Mesothelial cell of epicardium (in vitro differentiated cells): ENCODE measurements at places on chromosomes 7 and 10.

DNA sequence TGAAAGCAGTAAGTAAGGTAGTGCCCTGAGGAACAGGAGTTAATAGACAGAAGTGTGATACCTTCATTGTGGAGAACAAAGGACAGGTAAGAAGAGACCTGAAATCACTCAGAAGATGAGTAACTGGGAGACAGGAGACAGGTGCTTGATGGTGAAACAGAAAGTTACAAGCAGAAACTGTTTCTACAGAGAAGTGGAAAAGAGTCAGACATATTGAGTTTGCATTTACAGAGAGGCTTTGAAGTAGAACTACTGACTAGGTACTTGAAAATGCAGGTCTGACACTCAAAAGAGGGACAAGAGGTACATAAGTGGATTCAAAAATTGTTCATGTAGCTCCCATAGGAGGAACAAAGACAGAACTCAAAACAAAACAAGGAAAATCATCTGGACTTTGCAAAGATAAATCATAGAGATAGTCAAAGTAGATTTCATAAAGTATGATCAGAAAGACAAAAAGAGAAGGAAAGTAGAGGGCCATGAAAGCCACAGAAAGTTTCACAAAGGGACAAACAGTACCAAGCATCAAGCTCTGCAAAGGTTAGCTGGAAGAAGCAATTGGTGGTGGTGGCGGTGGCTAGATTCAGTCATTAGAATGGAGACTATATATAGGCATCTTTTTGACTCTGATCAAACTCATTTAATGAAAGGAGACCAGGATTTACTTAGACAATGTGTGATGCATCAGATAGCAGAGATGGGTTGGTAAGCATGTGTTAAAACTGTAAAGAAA lies 198.4 kb downstream of the PCLO start:
- no peak for DNase-seq

DNA sequence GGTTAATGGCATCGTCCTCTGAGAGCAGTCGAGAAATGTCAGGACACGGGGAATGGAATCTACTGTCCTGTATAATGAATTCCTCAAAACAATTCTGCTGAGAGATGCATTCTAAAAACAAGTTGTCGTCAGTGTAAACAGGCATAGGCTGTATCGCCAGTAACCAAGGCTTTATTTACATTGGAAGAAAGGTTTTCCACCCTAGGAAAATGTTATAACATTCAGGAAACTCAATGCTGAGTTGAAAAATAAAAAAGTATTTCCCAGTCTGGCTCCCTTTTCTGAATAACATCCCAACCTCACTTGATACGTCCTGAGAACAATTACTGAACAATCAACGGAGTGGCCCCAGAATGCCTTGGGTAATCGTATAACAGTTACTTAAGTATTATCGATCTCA lies 79.6 kb upstream of the UCN3 start:
- no peak for DNase-seq

DNA sequence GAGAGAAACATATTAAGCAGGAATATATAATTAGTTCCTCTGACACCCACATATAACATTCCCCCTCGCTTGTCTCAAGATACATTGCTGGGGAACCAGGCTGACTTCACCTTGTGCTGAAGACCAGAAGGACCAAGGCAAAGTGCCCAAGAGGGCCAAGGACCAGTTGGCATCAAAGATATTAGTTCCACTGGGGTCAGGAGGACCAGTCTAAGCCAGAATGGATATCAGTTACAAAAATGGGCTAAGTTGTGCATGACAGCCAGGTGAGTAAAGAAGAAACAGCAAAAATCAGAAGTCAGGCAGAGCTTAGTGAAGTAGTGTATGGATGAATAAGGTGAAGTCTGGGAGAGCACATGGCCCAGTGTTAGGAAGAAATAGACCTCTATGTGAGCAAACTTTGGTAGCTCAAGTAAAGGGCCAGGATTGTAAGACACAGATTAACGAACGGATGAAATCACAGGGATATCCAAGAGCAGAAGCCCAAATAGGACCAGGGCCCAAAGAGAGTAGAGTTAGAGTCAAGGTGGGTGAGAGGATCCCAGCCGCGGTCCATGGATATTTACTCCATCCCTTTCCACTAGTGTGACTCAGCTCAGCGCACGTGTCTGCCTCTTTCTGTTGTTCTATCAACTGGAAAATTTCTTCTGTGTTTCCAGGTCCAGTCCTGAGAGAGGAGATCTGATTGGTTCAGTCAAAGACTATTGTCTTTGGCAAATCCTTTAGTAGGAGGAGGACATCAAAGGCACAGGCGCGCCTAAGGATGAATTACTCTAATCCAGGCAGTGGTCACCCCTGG lies 5.0 kb downstream of the CALD1 start:
- DNase-seq: no peak

DNA sequence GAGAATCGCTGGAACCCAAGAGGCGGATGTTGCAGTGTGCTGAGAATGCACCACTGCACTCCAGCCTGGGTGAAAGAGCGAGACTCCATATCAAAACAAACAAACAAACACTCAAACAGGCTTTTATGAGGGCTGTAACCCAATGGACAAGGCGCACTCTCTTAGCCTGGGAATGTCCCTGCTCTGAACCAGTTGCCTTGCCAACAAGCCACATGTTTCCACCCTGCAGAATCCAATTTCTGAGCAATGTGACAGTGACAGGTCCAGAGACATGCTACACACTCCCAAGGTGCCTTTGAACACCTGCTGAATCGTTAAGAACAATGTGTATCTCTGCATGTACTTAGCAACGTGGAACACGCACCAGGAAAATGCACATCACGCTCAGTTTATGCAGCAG lies 186.8 kb upstream of the AUTS2 start:
- no peak for DNase-seq

- DNase-seq: no peak
Measured at GRCh38 chr10:71270301-71271220, 48.5 kb upstream of the SLC29A3 start.

- no peak for DNase-seq
Measured at GRCh38 chr10:36110097-36110496, 468.0 kb upstream of the FZD8 start.

- DNase-seq: no peak
Measured at GRCh38 chr7:2629746-2630681, 1.8 kb upstream of the TTYH3 start.

GRCh38 chr10:102645741-102646609 lies 1.7 kb downstream of the TRIM8 start:
- no peak for DNase-seq

GRCh38 chr7:9983048-9983447 lies 990.6 kb upstream of the PHF14 start:
- no peak for DNase-seq

- DNase-seq: no peak
Measured at GRCh38 chr10:109275960-109276359, 647.4 kb downstream of the XPNPEP1 start.

GRCh38 chr10:16945593-16945992 lies 128.4 kb upstream of the RSU1 start:
- DNase-seq: no peak

GRCh38 chr7:42961170-42961569 lies 29.0 kb downstream of the MRPL32 start:
- no peak for DNase-seq

GRCh38 chr10:86688398-86688921 lies 20.1 kb downstream of the LDB3 start:
- DNase-seq: peak; percentile 60

- DNase-seq: no peak
Measured at GRCh38 chr10:110437761-110438341, 59.9 kb upstream of the DUSP5 start.

DNA sequence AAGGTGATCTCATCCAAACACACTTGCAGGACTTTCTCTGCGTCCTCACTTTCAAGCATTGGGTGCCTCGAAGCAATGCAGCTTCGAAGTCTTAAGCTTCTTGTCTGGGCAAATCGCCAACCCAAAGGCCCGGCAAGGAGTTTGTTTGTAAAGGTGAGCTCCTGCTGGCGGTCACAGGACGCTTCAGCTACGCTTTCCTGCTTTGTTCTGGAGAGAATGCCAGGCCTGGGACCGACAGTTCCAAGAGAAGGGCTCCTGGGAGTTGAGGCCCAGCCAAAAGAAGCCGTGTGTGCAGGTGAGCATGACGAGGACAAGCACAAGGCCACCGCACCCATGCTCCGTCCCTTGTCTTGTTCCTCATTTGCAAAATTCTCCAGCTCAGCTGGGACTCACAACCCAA lies 106.6 kb upstream of the DOCK1 start:
- DNase-seq: no peak

DNA sequence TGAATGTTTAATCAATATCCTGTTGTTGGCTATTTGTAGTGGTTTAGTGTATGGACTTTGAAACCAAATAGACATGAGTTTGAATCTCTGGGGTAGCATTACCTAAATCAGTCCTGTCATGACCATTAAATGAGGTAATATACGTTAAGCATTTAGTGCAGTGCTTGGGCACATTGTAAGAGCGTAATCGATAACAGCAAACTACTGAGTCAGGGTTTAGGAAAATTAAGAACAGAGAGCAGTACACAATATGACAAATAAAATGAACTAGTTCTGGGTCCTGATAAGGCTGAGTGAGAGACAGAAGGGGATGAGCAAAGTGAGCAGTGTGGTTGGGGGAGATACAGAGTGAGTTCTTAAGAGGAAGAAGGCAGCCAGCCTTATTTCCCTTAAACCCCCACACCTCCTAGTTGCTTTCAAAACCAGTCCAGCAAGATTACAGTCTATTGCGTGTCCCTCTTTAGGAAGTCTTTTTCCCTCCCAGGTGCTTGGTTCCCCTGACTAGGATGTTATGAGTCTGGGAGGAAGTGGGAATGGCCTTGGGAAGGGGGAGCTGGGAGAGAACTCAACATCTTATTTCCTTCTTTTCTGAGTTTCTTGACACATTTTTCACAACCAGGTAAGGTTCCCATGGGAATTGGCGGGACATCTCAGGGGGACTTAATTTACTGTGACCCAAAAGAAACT lies 171.0 kb downstream of the SND1 start:
- DNase-seq: no peak

DNA sequence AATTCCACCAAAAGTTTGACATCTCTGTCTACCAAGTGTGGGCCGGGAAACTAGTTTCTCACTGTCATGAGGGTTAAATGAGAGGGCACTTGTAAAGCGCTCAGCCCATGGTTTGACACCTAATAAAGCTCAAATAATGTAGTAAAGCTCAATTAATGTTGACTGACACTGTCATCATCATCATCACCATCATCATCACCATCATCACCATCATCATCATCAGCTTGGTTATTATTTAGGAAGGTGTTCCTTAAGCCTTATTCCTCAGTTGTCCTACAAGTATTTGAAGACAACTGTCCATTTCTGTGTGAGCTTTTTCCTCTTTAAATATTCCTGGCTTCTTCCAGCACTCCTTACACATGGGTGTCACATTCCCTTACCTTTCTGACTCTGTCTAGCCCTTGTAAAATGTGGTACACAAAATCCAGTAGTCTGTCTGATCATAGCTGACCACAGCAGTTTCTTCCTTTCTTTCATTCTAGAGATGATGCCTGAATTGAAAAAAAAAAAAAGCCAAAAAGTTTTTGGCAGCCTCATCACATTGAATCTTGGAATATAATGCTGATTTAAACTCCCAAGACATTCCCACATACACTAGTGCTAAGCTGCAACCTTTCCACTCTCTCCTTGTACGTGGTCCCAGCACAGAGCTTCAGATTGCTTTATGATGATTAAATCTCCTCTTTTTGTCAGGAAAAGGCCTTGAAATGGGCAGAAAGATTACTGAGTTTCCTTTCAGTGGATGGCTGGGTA lies 40.6 kb upstream of the SEPHS1 start:
- no peak for DNase-seq

DNA sequence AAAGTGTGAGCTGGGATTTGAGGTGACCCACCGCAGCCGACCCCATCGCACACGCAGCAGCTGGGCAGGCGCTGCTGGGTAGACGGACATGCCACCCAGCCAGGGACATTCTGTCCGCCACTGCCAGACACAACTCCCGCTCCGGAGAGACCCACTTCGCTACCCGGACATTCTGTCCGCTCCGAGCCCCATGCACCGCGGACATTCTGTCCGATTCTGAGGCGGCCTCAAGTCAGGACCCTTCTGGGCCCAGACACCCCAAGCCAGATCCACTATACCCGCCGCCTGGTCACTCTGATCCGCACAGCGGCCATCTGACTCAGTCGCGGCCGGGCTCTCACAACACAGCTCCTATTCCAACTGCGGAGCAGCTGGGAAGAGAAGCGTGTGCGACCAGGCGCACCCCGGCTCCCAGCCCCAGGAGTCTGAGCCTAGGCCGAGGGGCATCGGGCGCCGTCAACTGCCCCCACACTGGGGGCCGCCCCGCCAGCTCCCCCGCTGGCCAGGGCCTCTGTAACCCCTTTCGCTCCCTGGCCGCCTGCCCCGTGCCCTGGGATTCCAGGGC lies 763 bp downstream of the PITX3 start:
- DNase-seq: no peak

- no peak for DNase-seq
Measured at GRCh38 chr10:127293640-127294039, 97.2 kb upstream of the INSYN2A start.

GRCh38 chr10:52999258-52999657 lies 226.7 kb upstream of the MBL2 start:
- DNase-seq: no peak

- DNase-seq: no peak
Measured at GRCh38 chr7:22722536-22723180, 4.3 kb upstream of the IL6 start.

DNA sequence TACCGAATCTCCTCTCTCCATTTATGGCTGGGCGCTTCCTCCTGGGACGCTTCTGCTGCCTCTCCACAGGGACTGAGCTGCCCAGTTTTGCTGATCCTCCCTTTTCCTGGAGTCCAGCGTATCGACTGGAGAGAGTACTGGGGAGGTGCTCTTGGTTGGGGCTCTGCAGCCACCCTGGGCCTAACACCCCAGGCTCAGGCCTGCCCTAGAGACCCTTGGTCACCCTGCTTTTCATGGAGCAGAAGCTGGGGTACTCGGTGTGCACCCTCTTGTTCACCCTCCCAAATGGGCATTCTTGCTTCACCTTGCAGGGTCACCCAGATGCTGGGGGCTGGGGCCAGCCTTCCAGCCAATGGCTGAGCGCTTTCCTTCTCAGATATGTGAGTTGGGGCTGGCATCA lies 88.8 kb upstream of the RET start:
- DNase-seq: no peak

GRCh38 chr7:113652501-113652900 lies 266.3 kb downstream of the PPP1R3A start:
- DNase-seq: no peak

GRCh38 chr10:9762966-9763656 lies 1254.6 kb upstream of the CELF2 start:
- DNase-seq: no peak

DNA sequence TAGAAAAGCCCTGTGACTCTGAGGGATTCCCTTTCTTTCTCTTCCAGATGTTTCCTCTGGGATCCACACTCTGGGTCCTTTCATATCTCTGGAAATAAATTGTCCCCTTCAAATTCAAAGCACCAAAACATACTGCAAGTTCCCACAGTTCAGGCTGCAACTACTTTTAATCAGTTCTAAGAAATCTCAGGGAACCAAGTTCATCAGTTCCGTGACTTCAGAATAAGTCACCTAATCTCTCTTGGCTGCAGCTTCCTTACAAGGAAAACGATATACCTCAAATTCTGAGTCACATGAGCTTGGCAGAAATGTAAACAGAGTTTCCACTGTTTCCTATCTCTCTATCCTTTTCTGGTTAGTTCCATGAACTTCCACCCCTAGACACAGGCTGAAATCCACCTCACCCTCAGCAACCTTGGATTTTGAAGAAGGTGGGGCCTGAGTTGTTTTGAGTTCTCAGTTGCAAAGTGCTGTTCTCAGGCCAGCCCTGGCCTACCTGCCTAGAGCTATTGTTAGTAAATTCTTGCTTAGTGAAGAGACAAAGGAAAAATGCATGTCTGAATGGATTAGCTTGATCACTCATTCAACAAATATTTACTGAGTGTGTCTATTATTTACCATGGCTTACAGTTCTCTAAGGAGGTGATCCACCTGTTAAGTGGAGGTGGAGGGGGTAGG lies 59.3 kb upstream of the IL6 start:
- DNase-seq: no peak

- DNase-seq: no peak
Measured at GRCh38 chr7:142431491-142431890, 173.6 kb upstream of the PRSS58 start.
